RPMI7951 (cell line): ENCODE measurements at places on chromosomes 4 and X. TPM values are rescaled to one million over a fixed set of nuclear protein-coding genes. Genes with fewer than 3 reads are reported as not detected.

DNA sequence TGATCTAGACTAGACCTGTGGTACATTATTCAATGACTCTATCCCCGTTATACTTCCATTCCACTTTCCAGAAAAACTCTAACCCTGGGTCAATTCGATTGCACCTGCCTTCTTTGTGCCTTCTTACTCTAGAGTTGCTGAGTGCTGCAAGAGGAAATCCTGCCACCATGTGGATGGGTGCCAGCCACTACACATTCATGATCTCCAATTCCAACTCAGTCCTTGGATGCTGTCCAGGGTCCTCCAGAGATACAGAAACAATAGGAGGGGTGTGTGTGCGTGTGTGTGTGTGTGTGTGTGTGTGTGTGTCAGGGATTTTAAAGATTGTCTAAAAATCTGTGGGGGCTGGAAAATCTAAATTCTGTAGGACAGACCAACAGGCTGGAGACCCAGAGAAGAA is 42.9 kb upstream of the INTS6L start:
- DNase-seq, result peak; percentile 70

- DNase-seq, result peak; percentile 15
Observed at GRCh38 chrX:73262991-73263390, 48.3 kb upstream of the NAP1L2 start.

DNA sequence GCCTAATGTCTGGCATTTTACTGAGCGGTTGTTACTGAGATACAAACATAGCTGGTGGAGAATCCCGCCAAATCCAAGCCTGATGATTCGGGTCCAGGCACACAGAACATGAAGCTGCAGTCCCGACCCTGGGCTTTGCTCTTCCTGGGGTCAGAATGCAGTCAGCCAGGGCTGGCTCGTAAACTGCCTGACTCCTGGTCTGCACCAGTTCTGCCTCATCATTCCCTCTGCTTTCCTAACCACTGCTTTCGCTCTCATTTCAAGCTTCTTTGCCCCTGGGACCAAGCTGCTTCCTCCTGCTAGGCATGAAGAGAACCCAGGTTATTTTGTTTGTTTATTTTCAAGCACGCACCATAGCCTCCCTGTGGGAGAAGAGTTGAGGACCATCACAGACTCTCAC is 39.3 kb downstream of the GATB start:
- DNase-seq, result no peak

- DNase-seq, result no peak
Observed at GRCh38 chr4:81442484-81443085, 29.1 kb downstream of the RASGEF1B start.

DNA sequence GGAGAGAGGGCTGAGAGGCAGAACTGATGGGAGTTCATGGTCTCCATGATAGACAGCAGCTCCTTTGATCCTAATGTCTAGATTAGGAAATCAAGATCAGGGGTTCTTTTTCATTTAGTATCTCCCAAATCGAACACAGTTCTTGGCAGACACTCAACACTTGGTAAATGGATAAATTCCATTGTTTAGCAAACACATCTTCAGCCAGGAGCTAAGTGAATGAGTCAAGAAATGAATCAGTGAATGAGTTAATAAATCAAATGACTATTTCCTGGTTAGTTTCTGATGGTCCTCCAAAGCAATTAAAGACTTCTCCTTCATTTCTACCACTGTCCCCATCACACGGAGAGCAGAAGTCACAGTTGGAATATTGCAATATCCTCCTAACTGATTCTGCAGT is 120.0 kb upstream of the SHISA3 start:
- no peak for DNase-seq

DNA sequence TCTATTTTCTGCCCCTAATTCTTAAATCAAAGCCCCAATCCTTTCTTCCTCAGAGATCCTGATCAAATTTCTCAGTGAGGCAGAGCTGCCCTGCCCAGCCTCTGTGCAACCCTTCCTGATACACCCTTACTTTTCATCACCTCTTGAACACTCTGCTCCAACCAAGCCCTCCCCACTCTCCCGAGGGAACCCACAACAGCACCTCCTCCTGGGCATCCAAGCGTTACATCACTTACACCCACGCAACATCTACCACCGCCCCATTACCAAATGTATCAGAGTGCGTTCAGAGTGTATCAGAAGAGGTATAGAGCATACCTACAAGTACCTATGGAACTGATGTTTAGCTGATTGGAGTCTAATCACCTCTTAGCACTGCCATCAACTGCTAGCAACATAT is 186.5 kb downstream of the RAP1GDS1 start:
- DNase-seq, result no peak

DNA sequence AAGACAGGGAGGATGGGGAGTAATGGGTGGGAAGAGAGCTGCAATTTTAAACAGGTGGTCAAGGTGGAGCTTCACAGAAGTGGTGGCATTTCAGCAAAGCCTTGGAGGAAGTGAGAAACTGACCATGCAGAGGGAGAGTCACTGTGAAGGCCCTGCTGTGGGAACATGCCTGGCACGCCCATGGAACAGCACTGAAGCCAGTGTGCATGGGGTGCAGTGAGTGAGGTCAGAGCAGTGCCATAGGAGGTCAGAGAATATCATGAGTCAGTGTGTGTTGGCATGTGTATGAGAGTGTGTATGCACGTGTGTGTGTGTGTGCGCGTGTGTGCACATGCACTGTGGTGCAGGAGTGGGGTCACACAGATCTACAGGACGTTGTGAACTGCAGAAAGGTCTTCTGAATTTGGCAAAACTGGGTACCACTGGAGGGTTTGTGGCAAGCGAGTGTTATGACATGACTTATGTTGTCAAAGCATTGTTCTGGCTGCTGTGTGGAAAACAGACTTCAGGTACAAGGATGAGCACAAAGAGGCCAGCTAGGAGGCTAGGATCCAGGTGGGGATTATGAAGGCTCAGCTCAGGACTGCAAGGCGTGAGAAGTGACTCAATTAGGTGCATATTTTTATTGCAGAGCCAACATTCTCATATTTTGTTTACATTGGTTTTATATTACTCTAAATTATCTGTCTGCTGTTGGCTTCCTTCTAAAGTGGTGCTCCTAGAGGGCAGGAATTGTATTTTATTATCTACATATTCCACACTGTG is 34.0 kb downstream of the ZNF827 start:
- DNase-seq, result no peak

GRCh38 chr4:84145176-84145575 is 353.9 kb downstream of the NKX6-1 start:
- DNase-seq, result no peak

DNA sequence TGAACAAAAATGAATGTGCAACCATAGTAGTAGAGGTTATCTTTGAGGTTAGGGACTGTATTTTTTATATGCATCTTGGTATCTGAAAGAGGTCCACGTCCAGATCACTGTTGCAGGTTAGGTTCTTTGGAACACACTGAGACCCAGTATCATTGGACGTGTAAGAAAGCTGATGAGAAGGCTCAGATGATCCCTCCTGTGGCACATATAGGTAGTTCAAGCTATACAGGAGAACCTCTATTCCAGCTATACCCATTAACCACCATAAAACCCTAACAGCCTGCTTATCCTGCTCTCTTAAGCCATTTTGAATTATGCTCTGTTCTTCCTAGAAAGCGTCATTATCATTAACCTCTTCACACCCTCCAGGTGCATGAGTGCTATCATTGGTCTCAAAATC is 930.7 kb upstream of the HS3ST1 start:
- no peak for DNase-seq

DNA sequence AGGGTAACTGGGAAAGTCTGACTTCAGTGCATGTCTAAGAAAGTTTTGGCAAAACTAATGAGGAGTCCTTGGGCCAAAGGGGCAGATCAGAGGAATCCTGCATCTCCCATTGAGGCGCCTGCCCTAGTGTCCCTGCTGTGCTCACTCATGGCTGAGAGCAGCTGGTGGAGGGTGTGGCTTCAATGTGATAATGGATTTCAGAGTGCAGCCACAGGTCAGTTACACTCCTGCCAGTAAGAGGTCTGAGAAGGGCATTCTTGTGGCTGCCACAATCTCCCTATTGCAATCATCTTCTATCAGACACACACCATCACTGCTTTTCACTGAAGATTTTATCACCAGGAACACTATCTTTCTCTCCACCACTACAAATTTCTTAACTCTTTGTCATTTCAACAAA is 457.1 kb downstream of the MID1IP1 start:
- DNase-seq, result peak; percentile 82

GRCh38 chr4:121192480-121192879 is 28.4 kb upstream of the TNIP3 start:
- DNase-seq, result peak; percentile 30

MYOZ2 gene
- total RNA-seq, result 0.29 and 0.48 TPM in 2 replicates

CFAP99 gene
- total RNA-seq, result 0.96 TPM in 1 of 2 replicates, not detected in the other

UCP1 gene
- total RNA-seq, result not detected in 2 replicates

CEP135 gene
- 5.3 and 8.3 TPM in 2 replicates for total RNA-seq

CLDN34 gene
- 0.29 TPM in 1 of 2 replicates, not detected in the other for total RNA-seq
